Stimulated activated CD8-positive, alpha-beta memory T cell treated with anti-CD3 and anti-CD28 coated beads, Interleukin-12 subunit alpha, Interleukin-12 subunit beta, amount 100 ng/mL, for 4 hours (primary cell): ENCODE measurements at places on chromosomes 7 and 10.

DNA sequence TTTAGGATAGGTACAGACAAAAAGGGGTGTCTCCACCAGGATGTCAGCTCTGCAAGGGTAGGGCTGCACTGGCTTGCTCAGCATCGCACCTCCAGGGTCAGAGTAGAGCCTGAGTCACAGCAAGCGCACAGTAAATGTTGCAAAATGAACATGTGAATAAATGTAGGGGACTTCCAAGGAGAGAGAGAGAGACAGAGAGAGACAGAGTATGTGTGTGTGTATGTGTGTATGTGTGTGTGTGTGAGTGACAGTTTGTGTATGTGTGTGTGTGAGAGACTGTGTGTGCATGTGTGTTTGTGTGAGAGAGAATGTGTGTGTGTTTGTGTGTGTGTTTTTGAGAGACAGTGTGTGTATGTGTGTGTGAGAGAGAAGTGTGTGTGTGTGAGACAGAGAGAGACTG is 163.3 kb downstream of the RPS24 start:
- no peak for DNase-seq

GRCh38 chr10:124875596-124875995 is 66.3 kb upstream of the ZRANB1 start:
- no peak for DNase-seq

DNA sequence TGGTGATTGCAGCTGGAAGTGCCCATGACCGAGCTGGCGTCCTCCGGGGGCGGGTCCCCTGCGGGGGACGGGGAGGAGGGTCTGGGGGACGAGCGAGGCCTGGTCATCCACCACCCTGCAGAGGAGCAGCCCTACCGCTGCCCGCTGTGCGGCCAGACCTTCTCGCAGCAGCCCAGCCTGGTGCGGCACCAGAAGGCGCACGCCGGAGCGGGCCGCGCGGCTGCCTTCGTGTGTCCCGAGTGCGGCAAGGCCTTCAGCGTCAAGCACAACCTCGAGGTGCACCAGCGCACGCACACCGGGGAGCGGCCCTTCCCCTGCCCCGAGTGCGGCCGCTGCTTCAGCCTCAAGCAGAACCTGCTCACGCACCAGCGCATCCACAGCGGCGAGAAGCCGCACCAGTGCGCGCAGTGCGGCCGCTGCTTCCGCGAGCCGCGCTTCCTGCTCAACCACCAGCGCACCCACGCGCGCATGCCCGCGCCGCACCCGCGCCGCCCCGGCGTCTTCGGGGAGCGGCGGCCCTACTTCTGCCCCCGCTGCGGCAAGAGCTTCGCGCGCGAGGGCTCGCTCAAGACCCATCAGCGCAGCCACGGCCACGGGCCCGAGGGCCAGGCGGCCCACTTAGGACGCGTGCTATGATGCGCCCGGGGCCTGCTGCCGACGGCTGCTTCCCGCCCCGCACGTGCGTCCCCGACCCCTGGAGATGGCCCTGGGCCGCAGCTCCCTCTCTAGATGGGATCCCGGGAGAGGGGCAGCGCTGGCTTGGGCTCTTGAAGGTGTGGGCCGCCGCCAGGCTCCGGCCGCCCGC is 28.7 kb downstream of the ZNF775 start:
- no peak for DNase-seq

- no peak for DNase-seq
These were observed 79.1 kb downstream of the CCSER2 start for GRCh38 chr10:84407388-84408049.
